ENCODE measurements at places on chromosomes 6 and 20.

- no peak for DNase-seq
Observed at GRCh38 chr6:70549327-70549726, 17.4 kb upstream of the SDHAF4 start.

GRCh38 chr6:111573131-111573883 is 32.4 kb downstream of the TRAF3IP2 start:
- peak; percentile 47 for DNase-seq

DNA sequence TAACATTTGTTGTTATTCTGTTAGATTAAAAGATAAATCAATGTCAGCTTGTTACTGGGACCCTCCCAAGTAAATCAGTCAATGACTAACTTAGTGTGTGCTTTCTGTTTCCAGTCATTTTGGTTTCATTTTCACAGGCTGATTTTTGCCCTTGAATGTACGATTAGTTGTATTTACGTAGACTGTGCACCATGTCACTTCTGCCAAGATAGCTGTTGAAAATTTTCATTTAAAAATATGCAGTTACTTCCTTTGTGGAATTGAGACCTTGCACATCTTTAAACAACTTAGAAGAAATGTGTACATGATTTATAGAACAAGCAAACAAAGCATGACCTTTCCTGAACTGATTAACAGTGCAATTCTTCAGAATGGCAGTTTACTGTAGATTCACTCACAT is 944.8 kb upstream of the CITED2 start:
- no peak for DNase-seq

- DNase-seq = no peak
Observed at GRCh38 chr6:118750143-118750542, 98.8 kb upstream of the CEP85L start.

GRCh38 chr6:156563714-156564113 is 213.5 kb upstream of the ARID1B start:
- DNase-seq = no peak

DNA sequence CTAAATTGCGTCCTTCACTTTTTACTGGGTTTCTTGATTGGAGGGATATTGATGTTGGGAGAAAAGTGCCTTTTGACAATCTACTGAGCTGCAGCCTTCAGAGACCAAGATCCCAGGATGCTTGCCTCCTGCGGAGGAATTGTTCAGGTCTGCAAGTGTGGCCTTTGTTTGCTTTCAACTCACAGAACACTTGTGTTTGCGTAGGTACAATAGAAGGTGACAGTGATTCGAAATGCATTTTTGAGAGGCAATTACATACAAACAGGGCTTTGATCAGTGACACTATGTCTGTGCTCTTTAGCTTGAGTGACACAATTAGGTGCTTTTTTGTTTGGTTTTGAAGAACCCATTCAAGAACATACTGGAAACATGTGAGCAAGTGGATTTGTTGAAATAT is 600.6 kb downstream of the QKI start:
- DNase-seq = no peak

GRCh38 chr6:45044510-45045252 is 283.4 kb upstream of the RUNX2 start:
- DNase-seq = no peak

- no peak for DNase-seq
Observed at GRCh38 chr20:39111359-39112177, 149.4 kb downstream of the DHX35 start.

DNA sequence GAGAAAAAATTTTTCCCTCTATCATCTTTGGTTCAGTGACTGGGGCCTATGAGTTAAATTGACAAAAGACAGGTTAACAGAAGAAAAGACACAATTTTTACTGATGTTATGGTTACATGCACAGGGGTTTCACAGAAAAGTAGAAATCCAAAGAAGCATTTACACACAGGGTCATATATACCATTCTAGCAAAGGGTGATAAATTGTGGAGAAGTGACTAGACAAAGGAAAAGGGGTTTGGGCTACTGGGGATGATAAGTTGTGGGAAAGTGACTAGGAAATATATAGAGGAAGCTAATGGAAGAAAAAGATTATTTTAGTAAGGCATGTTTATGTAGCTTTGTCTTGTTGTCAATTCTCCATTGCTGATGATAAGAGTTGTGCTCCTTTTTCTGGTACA is 276.7 kb upstream of the JARID2 start:
- no peak for DNase-seq

GRCh38 chr6:14113976-14114375 is 3.6 kb upstream of the CD83 start:
- no peak for DNase-seq

DNA sequence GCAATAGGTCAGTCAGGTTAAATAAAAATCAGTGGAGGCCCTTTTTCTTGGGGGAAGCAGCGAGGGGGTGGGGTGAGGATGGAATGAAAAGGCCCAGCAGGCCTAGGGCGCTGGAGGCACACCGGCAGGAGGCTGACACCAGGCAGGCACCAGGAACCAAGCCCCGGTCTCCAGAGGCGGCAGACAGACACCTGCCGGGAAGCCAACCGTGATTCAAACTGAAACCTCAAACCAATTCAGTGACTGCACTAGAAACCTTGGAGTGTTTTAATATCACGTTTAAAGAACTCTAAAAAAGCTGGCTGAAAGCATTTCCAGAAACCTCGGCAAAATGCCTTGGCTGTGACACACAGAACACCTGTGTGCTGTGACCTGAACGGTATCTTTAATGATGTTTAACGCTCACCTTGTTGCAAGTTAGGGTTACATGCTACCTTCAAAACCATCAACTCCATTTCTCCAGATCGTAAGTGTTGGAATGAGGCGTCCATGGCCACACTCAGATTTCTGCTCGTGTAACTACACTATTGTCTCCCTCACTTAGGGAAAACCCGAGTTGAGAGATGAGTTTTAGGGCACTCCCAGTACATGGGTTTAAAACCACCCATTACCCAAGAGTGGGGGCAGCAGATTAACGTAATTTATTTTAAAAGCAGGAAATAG is 27.2 kb downstream of the DIDO1 start:
- DNase-seq = peak; percentile 58

DNA sequence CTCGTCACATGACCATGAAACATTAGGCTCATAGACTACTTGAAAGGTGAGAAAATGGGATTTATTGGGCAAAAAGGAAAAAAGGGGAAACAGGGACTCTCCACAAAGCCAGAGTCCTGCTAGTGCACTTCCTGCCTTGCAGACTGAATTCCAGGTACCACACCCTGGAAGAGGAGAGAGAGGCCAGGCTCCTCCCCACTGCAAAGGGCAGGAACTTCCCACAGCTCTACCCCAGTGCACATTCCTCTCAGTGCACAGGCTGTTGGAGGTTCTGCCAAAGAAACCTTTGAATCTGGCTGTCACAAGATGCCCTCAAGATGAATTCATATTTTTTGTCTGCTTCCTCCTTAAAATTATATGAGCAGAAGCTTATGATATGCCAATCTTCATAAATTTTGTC is 920.4 kb upstream of the GJE1 start:
- DNase-seq = no peak

DNA sequence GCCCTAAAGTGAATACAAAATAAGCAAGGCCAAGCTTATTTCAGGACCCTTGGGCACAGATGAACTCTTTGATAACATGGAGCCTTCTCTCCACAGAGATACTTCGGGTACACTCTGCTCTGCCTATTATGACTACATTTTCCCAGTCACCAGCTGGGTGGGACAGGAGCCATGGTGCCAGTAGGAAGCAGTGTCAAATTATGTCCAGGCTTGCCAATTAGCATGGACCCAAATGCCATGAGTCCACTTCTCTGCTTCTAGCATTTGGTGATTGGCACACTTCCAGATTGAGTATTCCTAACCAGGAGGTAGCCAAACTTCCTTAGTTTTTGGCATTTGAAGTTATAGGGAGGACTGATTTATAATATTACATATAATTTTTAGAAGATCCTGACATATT is 513.8 kb upstream of the HTR1E start:
- DNase-seq = no peak

DNA sequence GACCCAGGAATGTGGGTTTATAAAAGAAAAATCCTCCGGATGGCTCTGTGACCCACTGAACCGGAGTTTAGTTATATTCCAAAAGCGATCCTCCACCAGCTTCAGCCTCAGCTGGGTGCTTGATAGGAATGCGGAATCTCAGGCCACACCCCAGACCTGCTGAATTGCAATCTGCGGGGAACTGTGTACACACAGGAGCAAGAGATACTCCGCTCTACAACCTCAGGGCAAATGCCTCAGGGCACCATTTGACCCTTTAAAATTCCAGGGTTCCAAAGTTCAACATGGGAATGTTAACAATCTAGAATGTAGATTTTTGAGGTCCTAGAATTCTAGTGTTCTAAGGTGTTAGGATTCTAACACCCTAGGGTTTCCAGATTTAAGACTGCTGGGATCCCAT is 10.8 kb downstream of the BPIFA2 start:
- DNase-seq = no peak

GRCh38 chr6:98335594-98335993 is 498.8 kb upstream of the POU3F2 start:
- DNase-seq = no peak

GRCh38 chr6:158357570-158358216 is 45.4 kb downstream of the TULP4 start:
- no peak for DNase-seq

DNA sequence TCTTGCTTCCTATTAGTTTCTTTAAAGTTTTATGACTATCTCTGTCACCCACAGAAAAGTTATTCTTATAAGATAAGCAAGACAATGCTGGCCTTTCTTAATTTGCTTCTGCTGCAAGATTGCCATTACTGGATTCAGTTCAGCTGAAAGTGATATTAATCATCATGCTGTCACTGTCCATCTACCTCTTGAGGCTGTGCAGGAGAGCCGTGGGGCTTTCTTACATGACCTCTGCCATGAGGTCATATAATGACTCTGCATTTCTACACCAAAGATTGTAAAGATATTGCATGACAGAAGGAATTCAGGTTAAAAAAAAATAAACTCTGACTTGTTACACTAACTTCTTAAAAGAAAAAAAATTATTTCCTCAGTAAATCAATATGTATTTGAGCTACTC is 106.9 kb downstream of the TRDN start:
- DNase-seq = no peak

- no peak for DNase-seq
Observed at GRCh38 chr6:1698527-1698926, 88.8 kb downstream of the FOXC1 start.

- peak; percentile 31 for DNase-seq
Observed at GRCh38 chr20:24653306-24653705, 183.9 kb downstream of the SYNDIG1 start.

DNA sequence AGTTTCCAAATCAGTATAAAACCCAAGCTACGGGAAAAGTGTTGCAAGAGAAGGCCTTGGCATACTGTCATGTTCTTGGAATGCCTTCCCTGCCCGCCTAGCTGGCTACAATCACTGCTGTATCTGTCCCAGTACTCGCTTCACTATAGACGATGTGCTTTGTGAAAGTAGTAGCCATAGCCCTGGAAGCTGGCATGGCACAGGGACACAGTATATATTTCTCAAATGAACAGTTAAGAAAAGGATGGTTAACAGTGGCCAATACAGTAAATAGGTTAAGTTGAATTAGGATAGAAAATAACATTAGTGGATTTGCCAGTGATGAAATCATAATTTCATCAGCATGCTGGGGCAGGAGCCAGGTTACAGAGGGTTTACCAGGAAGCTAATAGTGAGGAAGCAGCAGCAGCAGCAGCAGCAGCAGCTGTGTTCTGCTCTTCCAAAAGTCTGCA is 499.3 kb downstream of the CDKAL1 start:
- no peak for DNase-seq

GRCh38 chr20:8299921-8300320 is 167.9 kb downstream of the PLCB1 start:
- no peak for DNase-seq

DNA sequence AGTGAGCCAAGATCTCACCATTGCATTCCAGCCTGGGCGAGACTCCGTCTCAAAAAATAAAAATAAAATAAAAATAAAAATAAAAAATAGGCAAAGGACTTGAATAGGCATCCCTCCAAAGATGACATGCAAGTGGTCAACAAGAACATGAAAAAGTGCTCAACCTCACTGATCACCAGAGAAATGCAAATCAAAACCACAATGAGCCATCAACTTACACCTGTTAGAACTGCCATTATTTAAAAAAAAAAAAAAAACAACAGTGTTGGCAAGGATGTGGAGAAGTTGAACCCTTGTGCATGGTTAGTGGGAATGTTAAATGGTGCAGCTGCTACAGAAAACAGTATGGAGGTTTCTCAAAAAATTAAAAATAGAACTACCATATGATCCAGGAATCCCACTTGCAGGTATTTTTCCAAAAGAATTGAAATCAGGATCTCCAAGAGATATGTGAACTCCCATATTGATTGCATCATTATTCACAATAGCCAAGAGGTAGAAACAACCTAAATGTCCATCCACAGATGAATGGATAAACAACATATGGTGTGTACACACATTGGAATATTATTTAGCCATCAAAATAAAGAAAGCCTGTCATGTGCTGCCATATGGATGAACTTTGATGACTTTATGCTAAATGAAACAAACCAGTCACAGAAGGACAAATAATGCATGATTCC is 2.8 kb downstream of the C20orf203 start:
- no peak for DNase-seq
